Hair follicle dermal papilla cell (primary cell): ENCODE measurements at places on chromosomes 11 and 22. TPM values are rescaled to one million over a fixed set of nuclear protein-coding genes. Genes with fewer than 3 reads are reported as not detected.

Gene GGT1
- 1.1 and 1.9 TPM in 2 replicates for total RNA-seq

Gene SLC6A5
- total RNA-seq = not detected in 2 replicates

Gene SCGB1C1
- total RNA-seq = not detected in 2 replicates

Gene MTNR1B
- total RNA-seq = not detected in 2 replicates

Gene CDC42BPG
- 0.12 and 0.32 TPM in 2 replicates for total RNA-seq

Gene OR5D14
- total RNA-seq = not detected in 2 replicates

Gene TRIM66
- total RNA-seq = 7.0 and 9.7 TPM in 2 replicates

Gene PDGFB
- 0.12 and 0.16 TPM in 2 replicates for total RNA-seq

Gene SPCS2
- 10.2 and 35.2 TPM in 2 replicates for total RNA-seq

Gene ALDH3B1
- 56.6 and 70.8 TPM in 2 replicates for total RNA-seq

Gene SLC1A2
- 6.0 and 8.6 TPM in 2 replicates for total RNA-seq

Gene PPP6R3
- total RNA-seq = 127 and 157 TPM in 2 replicates

Gene MS4A3
- not detected in 2 replicates for total RNA-seq

Gene FANCF
- 12.1 and 15.3 TPM in 2 replicates for total RNA-seq

Gene CCDC87
- total RNA-seq = 0.49 and 0.85 TPM in 2 replicates

Gene ANO5
- 0.12 and 0.65 TPM in 2 replicates for total RNA-seq

Gene NUDT8
- total RNA-seq = 5.5 and 7.5 TPM in 2 replicates

Gene FJX1
- 16.1 and 19.6 TPM in 2 replicates for total RNA-seq

Gene PKDREJ
- total RNA-seq = under 0.01 TPM in 1 of 2 replicates, not detected in the other

Gene TRIM6
- total RNA-seq = 4.5 and 8.3 TPM in 2 replicates

Gene OR51A4
- total RNA-seq = not detected in 2 replicates

Gene GRIA4
- 0.49 and 0.81 TPM in 2 replicates for total RNA-seq

Gene SLC22A6
- total RNA-seq = not detected in 2 replicates

Gene PI4KA
- 59.7 and 68.8 TPM in 2 replicates for total RNA-seq

Gene ZNF214
- total RNA-seq = 2.1 and 4.7 TPM in 2 replicates

Gene GLYAT
- not detected in 2 replicates for total RNA-seq

Gene SESN3
- 15.8 and 24.7 TPM in 2 replicates for total RNA-seq

Gene ALX4
- 14.7 and 17.5 TPM in 2 replicates for total RNA-seq

Gene SUSD2
- 3.4 and 12.4 TPM in 2 replicates for total RNA-seq

Gene TRIM49
- not detected in 2 replicates for total RNA-seq

Gene CECR2
- total RNA-seq = not detected in 2 replicates

Gene SLC16A8
- total RNA-seq = under 0.01 and 0.24 TPM in 2 replicates

Gene OVCH2
- total RNA-seq = not detected in 2 replicates

Gene ART1
- not detected in 2 replicates for total RNA-seq

Gene OR8G5
- total RNA-seq = not detected in 2 replicates

Gene MS4A15
- not detected in 2 replicates for total RNA-seq

Gene CRACR2B
- total RNA-seq = 0.32 and 0.85 TPM in 2 replicates

Gene MMP12
- total RNA-seq = 0.97 and 9.8 TPM in 2 replicates

Gene JAM3
- 59.6 and 78.4 TPM in 2 replicates for total RNA-seq
